ENCODE measurements at places on chromosomes 4 and X.

GRCh38 chr4:1693131-1693896, 9.2 kb upstream of the FAM53A start:
- peak; percentile 89 for DNase-seq

DNA sequence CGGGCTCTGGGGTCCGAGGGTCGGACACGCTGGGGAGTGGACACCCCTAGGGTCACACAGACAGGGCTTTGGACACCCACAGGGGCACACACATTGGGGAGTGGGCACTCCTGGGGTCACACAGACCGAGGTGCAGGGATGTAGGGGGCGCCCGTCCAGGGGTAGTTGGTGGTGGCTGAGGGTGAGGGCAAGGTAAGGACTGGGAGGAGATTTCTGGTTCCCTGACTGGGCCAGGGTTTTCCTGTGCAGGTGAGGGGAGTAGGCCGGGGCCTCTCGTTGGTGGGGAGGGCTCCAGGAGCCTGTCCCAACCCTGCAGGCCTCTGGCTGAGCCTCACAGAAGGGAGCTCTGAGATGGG, 21.9 kb upstream of the WDR45 start:
- no peak for DNase-seq

DNA sequence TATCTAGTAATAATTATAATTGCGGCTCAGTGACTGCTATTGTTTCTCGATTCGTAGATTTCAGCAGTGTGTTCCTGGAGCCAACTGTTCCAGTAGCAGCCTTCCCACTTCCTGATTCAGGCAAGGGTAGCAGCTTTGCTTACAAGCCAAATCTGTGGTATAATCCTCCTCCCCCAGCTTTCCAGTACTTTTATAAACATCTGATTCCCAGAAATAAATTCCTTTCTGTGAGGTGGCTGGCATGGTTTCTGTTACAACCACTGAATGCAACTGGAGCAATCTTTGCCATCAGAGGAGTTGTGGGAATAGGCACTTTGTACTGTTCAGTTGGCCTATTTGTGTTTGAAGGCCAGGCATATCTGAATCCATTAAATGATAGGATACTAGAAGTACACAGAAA, 80.0 kb downstream of the GLRA3 start:
- DNase-seq = no peak

DNA sequence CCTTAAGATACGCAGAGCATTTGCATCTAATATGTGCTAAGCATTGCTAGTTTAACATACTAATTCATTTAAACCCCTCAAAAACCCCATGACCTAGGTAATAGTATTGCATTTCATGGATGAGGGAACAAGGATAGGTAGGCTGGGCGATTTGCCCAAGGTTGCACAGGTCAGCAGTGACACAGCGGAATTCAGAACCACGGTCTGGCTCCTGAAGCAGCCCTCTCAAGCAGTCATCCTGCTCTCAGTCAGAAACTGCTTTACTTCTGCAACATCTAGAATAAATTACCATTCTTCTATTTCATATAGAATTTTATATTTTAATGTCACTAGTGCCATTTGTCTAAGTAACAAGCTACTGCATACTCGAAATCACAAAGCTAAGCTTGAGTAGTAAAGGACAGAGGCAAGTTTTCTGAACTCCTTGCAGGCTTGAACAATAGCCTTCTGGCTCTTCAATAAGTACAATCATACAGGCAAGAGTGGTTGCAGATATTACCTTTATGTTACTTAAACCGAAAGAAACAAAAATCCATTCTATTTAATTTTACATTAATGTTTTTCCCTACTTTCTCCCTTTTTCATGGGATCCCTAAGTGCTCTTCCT, 555 bp upstream of the SPP1 start:
- DNase-seq = peak; percentile 29

DNA sequence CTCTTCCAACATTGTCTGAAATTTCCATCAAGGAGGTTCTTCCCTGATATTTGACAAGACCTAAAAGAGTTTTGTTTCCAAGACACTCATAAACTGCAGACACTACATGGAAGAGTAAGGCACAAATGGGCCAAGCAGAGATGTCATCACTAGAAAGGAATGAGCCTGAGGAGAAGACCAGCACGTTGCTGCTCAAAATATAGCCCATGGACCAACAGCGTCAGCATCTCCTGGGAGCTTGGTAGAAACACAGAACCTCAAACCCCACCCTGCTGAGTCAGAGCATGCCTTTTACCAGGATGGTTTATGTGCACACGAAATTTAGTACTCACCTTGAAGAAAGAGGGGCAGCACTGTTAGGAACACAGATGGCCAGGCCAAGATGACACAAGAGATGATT, 128.7 kb upstream of the MID1 start:
- peak; percentile 59 for DNase-seq

DNA sequence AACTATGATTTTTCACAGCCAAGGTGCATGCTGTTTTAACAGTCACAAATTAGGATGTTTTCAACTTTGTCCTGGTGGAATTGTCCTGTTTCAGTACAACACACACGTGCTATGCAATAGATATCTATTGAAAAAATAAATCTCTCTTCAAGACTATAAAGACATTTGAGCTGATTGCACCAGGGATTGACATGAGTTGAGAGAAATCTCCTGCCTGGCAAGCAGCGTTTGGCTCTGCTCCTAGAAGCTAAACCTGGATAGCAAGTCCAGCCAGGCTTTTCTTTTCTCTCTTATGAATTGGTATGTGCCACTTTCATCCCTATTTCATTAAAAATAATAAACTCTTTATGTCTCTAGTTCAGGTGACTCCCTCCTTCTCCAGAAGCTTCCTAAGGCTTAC, 16.6 kb upstream of the NPNT start:
- no peak for DNase-seq

GRCh38 chr4:184433258-184433892, 41.0 kb downstream of the IRF2 start:
- DNase-seq = no peak

DNA sequence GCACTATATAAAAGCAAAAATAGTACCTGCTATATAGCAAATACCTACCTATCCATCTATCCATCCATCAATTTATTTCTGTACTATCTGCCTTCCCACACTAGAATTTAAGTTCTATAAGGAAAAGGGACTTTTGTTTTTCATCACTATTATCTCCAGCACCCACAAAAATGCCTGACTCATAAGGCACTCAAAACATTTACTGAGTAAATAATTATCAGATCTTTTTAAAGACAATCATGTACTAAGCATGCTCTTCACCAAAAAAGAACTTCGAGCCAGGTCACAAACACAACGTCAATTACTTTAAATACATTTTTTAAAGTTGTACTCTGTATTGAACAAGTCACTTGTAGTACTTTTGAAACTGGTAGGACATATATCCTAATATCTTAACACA, 119.9 kb downstream of the FBXW7 start:
- DNase-seq = peak; percentile 28

DNA sequence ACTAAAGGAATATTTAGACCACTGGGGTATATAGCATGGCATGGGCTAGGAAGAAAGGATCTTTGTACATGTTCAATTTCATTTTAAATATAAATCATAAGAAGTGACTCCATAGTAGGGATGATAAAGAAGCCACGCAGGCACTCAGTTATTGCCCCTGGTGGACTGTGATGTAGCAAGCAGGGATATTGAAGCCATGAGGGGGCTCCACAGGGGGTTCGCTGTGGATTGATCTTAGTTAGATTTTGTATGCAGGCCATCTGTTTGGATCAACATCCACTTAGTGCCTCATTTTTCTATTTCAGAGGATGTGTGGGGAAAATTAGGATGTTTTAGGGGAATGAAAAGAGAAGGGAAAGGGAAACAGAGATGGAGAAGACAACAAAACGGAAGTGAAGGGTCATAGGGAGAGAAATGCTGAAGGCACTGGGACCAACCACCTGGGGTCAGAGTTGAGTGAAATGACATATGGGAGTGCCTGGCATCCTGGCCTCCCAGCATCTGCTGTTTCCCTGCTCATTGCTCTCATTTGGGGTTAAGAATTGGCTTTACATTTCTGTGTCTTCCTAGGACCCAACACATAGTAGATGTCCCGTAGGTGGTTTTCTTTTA, 11.2 kb upstream of the FREM3 start:
- DNase-seq = no peak

DNA sequence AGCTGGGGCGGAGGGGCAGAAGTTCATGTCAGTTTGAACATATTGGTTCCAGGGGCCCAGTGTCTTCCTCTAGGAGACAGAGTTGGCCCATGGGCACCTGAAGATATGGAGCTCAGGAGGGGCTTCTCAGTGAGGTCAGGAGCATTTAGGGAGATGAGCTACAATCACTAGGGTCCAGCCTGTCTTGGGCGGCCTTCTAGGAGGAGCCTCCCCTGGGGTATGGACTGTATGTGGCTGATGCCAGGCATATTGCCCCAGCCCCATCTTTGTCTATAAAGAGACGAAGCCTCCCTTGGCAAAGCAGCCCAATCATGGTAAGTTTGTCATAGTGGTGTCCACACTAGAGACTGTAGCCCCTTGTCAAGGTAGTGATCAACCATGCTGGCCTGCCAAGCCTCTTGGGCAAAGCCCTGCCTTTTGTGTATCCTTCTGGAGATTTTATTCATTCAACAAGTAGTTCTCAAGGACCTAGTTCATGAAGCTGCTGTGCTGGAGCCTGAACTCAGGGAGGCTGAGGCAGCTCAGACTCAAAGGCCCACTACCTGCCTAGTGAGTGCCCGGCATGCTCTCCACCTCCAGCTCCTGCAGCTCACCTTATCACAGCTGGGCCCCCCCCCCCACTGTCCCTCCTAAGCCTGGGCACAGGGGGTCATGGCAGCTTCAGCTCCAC, 5.4 kb upstream of the CNGA2 start:
- no peak for DNase-seq

DNA sequence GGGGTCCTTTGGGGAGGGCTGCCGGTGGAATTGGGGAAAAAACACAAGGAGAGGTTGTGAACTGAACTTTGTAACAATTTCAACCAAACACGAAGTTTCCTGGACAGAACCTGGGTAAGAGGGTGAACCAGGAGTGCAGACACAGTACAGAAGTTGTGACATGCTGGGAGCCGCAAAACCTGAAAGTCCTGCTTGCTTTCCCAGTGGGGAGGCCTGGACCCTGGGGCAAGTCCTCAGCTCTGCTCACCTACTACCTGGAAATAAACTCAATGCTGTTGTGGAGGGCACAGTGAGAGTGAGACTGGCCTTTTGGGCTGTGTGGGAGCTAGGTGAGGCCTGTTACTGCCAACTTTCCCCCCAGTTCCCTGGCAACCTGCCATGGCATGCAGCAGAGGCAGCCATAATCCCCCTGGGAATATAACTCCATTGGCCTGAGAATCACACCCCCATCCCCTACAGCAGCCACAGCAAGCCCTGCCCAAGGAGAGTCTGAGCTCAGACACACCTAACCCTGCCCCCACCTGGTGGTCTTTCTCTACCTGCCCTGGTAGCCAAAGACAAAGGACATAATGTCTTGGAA, 162.8 kb downstream of the THOC2 start:
- peak; percentile 76 for DNase-seq

DNA sequence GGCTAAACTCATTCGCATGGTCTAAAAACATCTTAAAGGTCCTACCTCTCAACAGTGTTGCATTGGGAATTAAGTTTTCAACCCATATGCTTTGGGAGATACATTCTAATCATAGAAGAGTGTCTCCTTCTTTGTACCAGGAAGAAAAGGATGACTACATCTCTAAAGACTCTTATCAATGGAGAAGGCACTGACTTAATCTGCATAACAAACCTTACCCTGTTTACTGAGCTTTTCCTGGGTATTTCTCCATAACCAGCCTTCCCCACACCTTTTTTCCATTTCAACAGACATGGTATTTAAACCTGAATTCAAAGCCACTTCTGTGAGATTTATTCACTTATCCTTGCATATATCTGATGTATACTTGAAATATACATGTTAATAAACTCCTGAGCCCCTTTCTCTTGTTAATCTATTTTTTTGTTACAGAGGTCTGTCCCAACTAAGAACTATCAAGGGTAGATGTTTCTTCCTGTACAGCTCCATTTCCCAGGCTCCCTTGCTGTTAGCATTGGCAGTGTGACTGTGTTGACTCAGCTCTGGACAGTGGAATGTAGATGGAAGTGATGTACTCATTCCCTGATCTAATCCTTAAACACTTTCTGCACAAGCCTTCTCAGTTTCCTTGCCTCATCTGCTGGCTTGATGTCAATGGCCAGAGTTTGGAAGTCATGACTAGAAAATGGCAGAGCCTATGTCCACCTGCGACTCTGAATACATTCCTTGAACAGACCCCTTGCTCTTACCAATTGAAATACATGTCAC, 148.9 kb upstream of the CPEB2 start:
- DNase-seq = peak; percentile 91

DNA sequence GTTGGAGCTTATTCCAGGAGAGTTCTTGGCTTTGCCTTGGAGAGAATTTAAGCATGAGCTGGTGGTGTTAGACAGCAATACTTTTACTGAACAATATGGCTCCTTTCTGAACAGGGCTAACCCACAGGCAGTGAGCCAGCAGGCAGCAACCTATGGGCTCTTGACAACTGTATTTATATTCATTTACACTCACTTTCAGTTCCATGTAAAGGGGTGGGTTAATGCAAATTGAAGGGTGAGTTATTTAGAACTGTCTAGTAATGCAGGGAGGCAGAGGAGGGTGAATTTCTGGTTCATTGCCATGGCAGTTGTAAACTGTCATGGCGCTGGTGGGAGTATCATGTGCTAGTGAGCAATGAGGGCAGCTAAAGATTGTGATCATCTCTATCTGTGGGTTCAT, 15.7 kb downstream of the FOXR2 start:
- DNase-seq = no peak

GRCh38 chr4:86421461-86421860, 61.6 kb upstream of the MAPK10 start:
- no peak for DNase-seq

GRCh38 chr4:162894387-162894786, 272.3 kb downstream of the NAF1 start:
- no peak for DNase-seq

DNA sequence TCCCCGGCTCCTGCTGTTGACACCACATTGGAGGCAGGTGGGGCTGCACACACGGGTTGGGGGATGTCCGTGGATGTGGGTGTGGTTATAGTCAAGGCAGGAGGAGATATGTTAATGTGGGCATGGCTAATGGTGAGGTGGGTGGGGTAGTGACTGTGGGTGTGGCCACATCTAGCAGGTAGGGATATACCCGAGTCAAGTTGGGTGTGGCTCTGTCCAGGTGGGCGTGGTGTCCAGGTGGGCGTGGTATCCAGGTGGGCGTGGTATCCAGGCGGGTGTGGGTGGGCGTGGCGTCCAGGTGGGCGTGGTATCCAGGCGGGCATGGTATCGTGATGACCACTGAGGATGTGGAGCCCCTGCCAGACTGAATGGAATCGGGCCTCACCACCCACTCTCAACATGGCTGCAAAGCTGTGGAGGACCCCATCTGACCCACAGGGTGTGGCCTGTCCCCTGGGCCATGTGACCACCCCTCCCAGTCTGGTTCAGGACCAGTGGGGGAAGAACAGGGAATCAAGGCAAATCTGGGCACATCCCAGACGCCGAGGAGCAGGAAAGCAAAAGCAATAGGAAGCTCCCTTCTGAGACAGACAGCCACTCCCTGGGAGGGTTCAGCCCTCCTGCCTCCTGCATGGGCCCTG, 21.0 kb downstream of the MAN2B2 start:
- DNase-seq = peak; percentile 18

DNA sequence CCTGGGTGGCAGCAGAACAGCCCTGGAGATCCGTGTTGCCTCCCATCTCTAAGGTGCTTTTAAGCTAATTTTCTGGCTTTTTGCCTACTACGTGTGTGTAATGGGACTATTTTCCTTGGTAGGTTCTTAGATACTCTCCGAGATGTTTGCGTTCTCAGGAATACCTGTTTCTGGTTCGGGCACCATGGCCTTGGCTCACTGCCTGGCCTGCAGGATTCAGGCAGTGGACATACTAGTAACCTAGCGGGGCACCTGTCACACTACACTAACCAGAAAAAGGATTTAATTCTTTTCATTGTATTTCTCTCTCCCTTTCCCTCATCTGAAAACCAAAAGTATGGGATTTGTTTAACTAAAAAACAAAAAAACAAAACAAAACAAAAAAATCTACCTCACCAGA, 29.2 kb downstream of the FHIP1A start:
- DNase-seq = no peak

Data from epithelial cell of esophagus (primary cell).